Left renal pelvis (tissue), 4 donors: ENCODE measurements at places on chromosomes 11 and 22.
A peak's percentile ranks its signal among the peaks of the same experiment; 100 is the strongest.

- no peak for DNase-seq
These were observed 88.5 kb upstream of the ANO3 start for GRCh38 chr11:26243426-26243825.

DNA sequence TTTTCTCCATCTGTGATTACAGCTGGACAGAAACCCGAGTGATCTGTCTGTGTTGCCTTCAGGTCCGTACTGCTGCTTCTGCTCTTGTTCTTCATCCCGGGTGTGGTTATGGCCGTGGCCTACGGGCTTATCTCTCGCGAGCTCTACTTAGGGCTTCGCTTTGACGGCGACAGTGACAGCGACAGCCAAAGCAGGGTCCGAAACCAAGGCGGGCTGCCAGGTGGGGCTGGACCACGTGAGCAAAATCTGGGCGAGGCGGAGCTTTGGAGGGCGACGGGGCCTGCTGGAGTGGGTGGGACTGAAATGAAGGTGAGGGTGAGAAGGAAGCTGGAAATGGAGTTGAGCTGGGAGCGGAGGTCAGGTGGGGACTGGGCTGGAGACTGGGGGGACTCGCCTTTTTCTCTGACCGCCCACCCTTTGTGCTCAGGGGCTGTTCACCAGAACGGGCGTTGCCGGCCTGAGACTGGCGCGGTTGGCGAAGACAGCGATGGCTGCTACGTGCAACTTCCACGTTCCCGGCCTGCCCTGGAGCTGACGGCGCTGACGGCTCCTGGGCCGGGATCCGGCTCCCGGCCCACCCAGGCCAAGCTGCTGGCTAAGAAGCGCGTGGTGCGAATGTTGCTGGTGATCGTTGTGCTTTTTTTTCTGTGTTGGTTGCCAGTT is 11.1 kb downstream of the CCKBR start:
- DNase-seq = no peak

DNA sequence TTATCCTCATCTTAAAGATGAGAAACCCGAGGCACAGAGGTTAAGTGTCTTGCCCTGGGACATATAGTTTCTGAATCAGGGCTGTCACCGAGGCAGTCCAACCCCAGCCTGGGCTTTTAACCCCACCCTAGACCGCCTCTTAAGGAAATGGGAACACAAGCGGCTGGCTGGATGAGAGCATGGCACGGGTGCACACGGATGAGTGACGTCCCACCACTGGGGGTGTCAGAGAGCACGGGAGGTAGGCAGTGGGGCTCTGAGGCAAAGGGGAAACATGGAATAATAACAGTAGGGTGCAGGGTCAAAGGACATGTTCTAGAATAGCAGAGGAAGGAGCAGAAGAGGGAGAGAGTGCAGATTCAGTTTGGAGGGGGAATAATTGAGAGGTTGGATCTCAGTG is 22.3 kb downstream of the PPFIBP2 start:
- no peak for DNase-seq

DNA sequence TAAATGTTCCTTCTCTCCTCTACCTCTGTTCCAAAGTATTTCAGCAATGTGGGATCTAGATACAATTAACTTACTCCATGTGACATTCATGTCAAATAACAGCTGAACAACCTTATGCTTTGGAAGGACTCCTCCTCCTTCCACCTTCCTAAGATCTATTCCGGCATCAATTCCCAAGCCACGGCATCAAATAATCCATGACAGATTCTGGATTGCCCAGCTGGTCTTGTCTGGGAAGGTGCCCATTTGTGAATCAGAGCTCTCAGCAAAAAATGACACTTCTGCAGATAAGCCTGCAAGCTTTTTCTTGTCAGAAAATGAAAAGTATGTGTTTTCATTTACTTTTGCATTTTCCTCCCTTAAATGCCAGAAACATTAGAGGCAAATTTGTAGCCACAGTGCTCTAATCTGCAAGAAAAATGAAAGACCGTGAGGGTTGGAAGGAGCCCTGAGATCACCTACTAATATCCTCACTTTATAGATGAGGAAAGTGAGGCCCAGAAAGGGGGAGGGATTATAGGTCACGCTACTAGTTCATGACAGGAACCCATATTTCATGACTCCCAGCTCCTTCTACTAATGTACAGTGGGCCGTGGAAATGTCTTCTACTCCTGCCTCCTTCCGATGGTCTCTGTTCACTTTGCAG is 124.0 kb downstream of the ME3 start:
- DNase-seq = no peak

DNA sequence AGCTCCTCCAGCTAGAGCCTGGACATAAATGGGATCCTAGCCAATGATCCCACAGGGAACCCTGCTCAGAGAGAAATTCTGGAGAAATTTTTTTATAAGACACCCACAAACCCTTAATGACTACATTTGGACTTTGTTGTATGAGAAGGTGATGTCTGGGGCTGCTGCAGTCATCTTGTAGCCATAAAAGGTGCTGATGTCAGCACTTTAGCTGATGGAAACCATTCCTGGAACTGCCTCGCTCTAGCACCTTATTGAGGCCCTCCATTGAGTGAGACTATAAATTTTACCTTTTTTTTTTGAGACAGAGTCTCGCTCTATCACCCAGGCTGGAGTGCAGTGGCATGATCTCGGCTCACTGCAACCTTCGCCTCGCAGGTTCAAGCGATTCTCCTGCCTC is 610.7 kb downstream of the OPCML start:
- DNase-seq = no peak

GRCh38 chr11:43688394-43688793 is 7.9 kb downstream of the HSD17B12 start:
- DNase-seq = no peak

DNA sequence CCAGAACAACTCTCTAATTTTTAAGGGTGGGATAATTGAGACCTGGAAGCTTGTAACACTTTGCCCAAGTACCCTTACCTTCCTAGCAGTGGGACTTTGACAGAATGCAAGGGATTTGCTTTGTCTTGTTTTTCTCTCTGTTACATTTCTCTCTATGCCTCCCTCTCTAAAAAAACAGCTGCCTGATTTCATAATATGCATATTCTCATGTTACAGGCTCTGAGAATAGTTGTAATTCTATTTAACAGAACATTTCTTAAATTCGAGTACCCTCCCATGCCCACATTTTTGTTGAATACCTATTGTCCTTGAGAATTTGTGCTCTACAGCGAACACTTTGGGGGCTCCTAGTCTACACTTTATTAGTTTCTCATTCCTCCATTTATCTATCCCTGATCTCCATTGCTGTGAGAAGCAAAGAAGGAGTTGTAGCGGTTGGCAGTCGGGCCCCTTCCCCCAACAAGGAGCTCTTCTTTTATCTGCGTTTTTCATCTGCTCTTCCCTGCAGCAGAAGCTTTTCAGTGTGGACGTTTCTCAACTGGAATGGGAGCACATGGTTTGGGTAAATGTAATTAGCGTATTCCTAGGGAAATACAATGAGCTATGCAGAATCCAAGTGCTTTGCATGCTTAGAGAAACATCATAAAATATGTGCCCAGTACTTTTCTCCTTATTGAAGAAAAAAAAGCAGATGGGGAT is 117.7 kb upstream of the CCDC90B start:
- DNase-seq = no peak

- DNase-seq = no peak
These were observed 157.9 kb downstream of the FEZ1 start for GRCh38 chr11:125337836-125338834.

DNA sequence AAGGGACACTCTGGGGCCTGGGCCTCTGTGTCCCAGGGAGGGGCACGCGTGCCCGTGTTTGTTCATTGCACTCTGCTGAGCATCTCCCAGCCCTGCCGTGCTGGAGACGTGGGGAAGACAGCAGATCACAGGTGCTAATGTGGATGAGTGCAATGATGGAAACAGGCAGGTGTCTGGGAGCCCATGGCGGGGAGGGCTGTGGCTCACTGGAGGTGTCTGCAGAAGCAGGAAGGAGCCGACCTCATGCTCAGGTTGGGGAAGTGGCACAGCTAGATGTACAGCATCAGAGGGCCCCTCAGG is 7.9 kb downstream of the TMEM258 start:
- DNase-seq = no peak

DNA sequence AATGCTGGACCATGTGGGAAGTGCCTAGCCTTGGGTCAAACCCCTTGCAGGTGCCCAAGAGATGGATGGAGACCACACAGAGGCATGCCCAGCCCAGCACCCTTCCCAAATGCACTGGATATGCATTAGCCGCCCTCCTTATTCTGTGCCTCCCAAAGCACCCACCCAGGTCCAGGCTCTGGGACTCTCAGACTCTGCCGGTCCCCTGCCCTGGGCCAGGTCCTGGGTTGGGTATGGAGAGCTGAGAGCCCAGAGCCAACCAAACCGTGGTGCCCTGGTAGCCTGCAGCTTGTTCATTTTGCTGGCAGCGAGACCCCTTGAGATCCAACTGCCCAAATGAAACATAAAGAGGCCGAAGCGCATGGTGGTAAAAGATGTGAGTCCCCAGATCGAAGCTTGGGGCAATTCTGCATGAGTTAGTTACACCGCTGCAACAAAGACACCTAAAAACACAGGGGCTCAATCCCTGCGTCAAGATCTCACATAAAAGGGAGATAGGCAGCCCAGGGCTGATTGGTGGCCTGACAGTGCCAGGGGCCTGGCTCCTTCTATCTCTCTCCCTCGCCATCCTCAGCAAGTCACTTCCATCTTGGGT is 61.5 kb downstream of the MYEOV start:
- no peak for DNase-seq

GRCh38 chr11:77047007-77047927 is 13.1 kb downstream of the B3GNT6 start:
- DNase-seq = peak; percentile 76

GRCh38 chr11:62393061-62393611 is 25.7 kb upstream of the SCGB1A1 start:
- no peak for DNase-seq

- DNase-seq = no peak
These were observed 54.4 kb downstream of the GRAMD1B start for GRCh38 chr11:123484448-123484847.

- no peak for DNase-seq
These were observed 3.9 kb upstream of the RAB39A start for GRCh38 chr11:107924306-107924705.

- no peak for DNase-seq
These were observed 50.7 kb downstream of the STIM1 start for GRCh38 chr11:3906166-3906565.

GRCh38 chr11:65434057-65434666 is 11.6 kb downstream of the NEAT1 start:
- DNase-seq = no peak

GRCh38 chr11:19187833-19188258 is 13.9 kb downstream of the CSRP3 start:
- DNase-seq = no peak

- no peak for DNase-seq
These were observed 68.7 kb downstream of the MRTFA start for GRCh38 chr22:40567626-40568328.

GRCh38 chr11:75579841-75580240 is 17.8 kb downstream of the SERPINH1 start:
- DNase-seq = no peak

GRCh38 chr22:47310601-47311000 is 548.2 kb downstream of the TBC1D22A start:
- DNase-seq = no peak

DNA sequence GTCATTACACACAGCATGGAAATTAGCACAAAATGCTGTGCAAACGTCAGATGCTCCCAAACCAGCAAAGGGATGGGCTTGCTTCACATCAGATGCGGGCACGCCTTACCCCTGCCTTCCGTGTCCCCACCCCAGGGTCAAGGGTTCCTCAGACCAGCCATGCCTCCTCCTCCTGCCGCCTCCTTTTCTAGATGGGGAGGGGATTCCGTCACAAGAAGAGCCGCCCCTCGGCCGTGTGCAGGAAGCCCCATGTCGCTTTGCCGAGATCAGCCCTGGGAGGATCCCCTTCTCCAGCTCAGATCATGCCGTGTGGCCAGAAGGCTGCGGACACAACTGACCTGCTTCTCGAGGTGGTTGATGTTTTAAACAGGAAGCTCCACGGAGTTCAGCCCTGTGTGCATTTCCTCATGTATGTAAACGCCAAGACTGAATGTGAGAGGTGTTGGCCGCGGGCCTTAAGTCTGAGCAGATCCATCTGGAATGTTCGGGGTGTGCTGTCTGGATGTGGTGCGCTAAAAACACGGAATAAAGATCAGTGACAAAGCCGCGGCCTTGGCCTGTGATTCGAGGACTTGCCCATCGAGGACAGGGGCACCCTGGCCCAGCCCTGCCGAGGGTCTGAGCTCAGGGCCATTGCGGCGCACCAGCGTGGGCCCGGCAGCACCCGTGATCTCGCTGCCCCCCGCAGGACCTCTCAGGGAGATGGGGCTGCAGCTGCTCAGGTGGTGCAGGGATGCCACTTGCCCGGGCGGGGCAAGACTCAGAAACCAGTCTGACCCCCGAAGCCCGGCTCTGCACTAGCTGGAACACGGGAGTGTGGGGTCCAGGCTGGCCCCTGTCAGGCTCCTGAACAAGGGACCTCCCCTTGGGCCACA is 412.9 kb downstream of the TBC1D22A start:
- no peak for DNase-seq

- DNase-seq = no peak
These were observed 1.4 kb downstream of the CRY2 start for GRCh38 chr11:45848654-45849081.

- no peak for DNase-seq
These were observed 69.7 kb upstream of the SLC6A5 start for GRCh38 chr11:20529757-20530156.

GRCh38 chr11:71936825-71937224 is 8.0 kb downstream of the RNF121 start:
- no peak for DNase-seq

DNA sequence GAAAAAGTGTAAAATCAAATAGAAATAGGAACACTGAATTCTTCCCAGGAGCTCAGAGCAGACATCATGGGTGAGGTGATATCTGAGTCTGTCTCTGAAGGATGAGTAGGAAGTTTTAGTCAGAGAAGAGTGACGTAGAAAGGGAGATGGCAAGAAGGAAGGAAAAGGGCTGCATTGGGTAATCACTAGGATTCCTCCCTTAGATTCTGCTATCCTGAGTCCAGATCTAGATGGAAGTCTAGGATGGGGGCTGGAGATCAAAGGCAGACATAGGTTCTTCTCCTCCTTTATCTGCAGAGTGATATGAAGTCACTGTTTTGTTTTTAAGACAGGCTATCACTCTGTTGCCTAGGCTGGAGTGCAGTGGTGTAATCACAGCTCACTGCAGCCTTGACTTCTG is 30.4 kb downstream of the POU2F3 start:
- DNase-seq = no peak

- no peak for DNase-seq
These were observed 119.6 kb upstream of the IGLL5 start for GRCh38 chr22:22767876-22768602.
